Cortex of kidney (tissue), 1 donor: ENCODE measurements at places on chromosomes 2 and 18.

- no peak for DNase-seq
Measured at GRCh38 chr2:175999283-175999819, 2.7 kb downstream of the LNPK start.

GRCh38 chr2:176566961-176567360 is 297.7 kb downstream of the MTX2 start:
- DNase-seq = no peak

DNA sequence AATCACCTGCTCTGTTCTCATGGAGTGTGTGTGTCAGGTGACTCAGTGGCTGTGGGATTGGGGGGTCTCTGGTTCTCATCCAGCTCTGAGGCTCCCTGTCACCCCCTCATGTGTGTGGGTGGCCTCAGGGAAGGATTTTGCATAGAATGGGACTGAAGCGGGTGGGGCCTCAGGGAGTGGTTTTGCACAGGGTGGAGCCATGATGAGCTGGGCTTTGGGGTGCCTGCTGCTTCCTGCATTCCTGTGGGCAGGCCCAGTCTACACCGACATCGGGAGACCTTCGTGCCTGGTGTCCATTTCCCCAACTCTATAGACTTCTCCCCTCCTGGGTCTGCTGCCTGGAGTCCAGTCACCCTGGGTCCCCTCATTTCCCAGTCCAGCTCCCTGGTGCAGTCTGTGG is 59.7 kb downstream of the VAPA start:
- DNase-seq = no peak

DNA sequence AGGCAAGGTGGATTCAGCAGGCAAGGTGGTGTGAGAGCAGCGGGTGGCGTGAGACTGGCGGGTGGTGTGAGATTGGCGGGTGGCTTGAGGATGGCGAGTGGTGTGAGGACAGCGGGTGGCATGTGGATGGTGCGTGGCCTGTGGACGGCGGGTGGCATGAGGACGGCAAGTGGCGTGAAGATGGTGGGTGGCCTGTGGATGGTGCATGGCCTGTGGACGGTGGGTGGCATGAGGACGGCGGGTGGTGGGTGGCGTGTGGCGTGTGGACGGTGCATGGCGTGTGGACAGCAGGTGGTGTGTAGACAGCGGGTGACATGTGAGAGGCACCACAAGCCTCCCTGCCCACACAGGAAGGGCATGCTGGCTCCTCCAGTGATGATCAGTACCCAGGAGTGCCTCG is 186.9 kb upstream of the SALL3 start:
- DNase-seq = no peak

- no peak for DNase-seq
Measured at GRCh38 chr2:30310955-30311354, 79.6 kb downstream of the LBH start.

GRCh38 chr2:28557389-28558131 is 61.7 kb downstream of the PLB1 start:
- DNase-seq = no peak

DNA sequence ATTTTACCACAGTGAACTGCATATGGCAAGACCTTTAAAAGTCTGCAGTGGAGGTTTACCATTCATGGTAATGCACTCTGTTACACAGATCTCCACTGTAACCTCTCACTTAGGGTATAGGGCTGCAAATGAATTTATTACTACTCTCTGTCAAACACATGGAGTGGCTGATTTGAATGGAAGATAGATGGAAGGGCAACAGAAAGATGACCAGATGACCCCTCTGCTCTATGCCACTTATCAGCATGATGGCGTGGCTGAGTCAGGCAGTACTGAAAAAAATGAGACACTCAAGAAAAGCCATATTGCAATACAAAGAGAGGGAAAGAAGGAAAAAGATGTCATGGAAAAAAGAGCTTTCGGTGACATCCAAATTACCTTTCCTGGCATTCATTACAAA is 72.3 kb downstream of the ABCA12 start:
- DNase-seq = no peak

- DNase-seq = no peak
Measured at GRCh38 chr2:182446087-182446486, 19.3 kb upstream of the PDE1A start.

DNA sequence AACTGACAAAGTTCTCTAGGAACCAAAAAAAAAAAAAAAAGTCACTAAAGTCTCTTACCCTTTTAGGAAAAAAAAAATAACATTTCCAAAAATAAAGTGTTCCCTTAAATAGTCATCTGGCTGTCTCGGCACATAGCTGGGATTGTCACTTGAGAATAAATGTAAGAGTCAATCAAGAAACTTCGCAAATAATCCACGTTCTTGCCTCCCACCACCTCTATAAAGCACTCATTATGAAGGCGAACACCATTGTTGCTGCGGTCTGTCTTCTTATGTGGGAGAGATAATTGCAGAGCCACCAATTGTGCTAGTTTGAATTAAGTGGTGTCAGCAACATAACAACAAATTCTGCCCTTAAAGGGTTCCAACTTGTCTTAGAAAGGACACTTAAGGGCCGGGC is 163.7 kb downstream of the FBXO15 start:
- DNase-seq = no peak

- no peak for DNase-seq
Measured at GRCh38 chr2:67260343-67261277, 136.5 kb upstream of the ETAA1 start.

- DNase-seq = no peak
Measured at GRCh38 chr2:10196948-10197696, 74.6 kb downstream of the RRM2 start.

DNA sequence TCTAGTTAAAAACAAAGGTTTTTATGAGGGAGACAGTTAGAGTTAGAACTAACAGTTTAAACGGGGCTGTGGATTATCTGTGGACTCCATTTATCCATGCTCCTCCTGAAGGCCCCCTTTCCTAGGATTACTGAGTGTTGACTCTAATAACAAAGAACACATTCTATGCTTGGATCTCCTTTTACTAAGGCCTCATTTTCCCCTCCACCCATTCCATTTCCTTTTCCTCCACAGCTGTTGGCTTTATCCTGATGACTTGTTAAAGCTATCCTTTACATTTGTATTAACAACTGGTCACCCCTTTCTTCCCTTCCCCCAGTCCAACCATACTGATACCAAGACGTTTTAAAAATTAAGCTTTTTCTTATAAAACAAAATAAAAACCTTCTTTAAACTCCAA is 220.6 kb downstream of the SRBD1 start:
- DNase-seq = no peak

- DNase-seq = no peak
Measured at GRCh38 chr2:239846789-239847676, 178.1 kb downstream of the NDUFA10 start.

DNA sequence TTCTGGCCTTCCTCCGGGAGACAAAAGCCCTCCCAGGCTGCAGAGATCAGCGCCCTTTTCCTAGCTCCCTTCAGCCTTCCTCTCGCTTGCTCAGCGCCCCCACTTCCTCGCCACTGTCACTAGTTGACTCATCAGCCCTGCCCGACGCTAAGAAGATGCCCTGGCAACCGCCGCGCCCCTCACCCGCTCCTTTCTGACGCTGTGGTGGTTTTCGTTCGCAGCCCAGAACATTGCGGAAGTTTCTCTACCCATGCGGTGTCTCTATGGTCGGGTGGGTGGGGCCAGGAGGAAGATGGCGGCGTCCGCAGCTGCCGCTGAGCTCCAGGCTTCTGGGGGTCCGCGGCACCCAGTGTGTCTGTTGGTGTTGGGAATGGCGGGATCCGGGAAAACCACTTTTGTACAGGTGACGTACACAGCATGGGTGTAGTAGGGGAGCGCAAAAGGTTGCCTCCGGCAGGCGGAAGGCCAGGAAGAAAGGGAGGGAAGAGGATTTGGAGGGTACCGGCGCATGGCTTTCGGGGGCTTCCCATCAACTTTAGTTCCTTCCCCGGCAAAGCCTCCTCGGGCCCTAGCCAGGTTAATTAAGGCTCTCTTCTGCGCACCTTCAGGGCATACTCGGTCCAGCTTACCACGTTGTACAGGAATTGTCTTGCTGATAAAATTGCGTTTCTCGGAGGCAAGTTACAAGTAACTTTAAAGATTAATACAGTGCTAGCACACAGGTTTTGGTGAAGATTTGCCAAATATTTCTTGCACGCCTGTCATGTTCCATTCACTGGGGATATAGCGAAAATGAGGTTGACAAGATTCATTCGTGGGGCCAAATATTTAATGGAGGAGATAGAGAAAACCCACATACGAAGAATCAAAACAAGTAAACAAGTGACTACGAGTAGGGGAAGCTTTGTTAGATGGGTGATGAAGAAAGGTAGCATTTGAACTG is at the start of the genes CCDC121 and GPN1:
Gene CCDC121, minus strand, starts transcription at position 246 of the 943 bp plus-strand sequence. CDS start 1,213 bp downstream, outside the sequence.
Gene GPN1, plus strand, starts transcription at position 284 of the 943 bp plus-strand sequence. Its CDS starts 9 bp downstream, at position 293.
- DNase-seq = no peak

GRCh38 chr2:129882476-129882875 is 97.0 kb upstream of the RAB6C start:
- DNase-seq = no peak

- DNase-seq = no peak
Measured at GRCh38 chr2:127105656-127106456, 1.1 kb downstream of the BIN1 start.

GRCh38 chr2:206217743-206218142 is 56.7 kb upstream of the ZDBF2 start:
- no peak for DNase-seq

DNA sequence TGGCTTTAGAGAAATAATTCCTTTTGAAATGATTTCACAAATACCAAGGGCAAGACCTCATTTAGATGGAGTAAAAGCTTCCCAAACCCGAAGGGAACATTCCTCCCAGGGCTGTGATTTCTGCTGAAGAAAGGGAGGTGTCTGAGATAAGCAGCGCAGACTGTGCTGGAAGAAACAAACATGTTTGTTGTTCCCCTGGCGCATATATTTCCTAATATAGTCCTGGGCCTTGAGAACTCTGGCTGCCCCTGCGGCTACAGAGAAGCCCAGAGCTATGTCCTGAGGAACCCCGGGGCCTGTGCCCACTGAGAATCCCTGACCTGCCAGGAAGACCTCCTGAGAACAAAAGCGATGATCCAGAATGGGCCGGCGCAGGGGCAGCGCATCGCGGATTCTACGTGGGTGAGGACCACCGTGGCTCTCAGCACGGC is 372.6 kb upstream of the NT5C1B start:
- no peak for DNase-seq

- DNase-seq = no peak
Measured at GRCh38 chr2:144128130-144128746, 391.7 kb downstream of the ZEB2 start.

DNA sequence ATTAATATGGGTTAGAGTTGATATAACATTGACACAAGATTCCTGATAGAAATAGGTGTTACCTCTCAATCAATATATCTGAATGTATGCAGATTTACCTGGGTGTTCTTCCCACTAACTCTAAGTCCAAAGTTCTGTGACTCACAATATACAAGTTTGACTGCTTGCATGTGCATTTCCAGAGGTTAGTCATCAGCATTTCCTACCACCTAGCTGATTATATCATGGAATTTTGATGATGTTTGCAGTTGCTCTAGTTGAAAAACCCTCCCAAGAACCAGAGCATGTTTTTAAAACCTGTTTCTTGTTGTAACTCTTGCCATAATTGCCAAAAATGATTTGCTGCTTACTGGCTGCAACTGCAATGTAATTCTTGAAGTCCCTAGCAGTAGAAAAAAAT is 15.0 kb upstream of the DSG1 start:
- DNase-seq = no peak

DNA sequence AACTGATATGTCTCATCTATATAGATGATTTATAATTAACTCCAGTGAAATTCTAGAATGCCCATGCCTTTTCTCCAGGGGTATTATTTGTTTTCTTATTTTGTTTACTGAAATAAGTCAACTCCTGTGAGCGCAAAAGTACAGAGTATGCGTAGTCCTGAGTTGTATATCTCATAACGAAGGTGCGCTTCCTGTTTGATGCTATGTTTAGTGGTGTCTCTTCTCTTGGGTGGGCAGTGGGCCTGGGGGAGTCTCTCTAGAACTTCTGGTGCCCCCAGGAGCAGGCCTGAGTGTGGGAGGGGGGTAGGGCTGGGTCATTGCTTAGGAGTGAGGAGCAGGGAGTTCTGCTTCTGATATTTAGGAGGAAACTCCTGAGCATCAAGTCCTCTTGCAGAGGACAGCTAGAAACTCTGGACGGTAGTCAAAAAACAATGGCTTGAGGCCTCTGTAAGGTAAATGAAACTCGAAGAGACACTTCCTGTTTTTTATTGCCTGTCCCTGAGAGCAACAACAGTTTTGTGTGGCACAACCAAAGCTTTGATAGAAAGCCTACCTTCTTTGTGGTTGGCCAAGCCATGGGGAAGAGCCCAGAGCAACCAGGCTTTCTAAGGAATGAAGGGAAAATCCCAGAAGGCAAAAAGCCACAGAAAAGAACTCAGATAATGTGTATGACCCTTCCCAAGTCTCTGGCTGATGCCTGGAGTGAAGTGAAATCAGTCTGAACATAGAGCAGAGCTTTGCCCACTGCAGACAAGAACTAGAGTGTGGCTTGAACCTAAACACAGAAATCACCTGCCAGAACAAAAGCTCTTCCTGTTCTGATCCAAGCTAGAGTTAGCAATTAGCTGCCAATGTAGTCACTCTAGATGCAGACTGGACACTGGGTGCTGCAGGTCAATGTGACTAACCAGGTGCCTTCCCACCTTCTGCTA is 8.5 kb upstream of the SP140L start:
- no peak for DNase-seq

GRCh38 chr2:190380962-190381412 is 27.2 kb upstream of the MFSD6 start:
- DNase-seq = no peak

GRCh38 chr2:222304737-222305515 is 6.1 kb upstream of the PAX3 start:
- DNase-seq = no peak

GRCh38 chr2:239825705-239825979 is 199.5 kb downstream of the NDUFA10 start:
- no peak for DNase-seq

DNA sequence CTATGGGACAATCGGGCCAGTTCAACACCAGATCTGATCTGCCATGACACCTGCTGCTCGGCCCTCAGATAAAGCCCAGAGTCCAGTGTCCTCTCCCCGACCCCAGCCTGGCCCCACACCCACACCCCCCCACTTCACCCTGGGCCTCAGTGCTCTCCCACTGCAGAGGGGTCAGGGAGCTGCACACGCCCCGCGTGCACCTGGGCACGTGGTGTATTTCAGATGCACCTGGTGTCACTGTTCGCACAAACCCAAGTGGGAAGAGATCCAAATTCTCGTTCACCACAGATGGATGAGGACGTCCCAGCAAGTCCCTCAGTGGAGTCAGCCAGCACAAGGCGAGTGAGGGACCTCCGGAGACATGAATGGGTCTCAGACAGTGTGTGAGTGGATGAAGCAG is 161.3 kb downstream of the RTP5 start:
- no peak for DNase-seq

DNA sequence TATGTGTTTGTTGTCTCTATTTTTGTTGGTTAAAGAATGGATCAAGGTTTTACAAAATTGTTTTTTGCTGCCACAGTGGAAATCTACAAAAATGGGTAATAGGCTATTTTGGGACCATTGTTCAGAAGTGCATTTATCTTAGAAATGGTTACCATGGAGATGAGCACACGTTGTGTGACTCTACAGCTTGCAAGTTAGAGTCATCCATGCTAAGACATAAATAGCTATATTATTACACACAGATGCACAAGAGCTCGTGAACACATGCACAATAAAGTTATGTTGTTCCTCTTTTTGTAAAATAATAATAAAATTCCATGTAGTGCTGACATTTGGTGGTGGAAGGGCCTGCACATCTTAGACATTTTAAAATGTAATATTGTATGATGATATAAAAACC is 15.5 kb upstream of the DUSP19 start:
- DNase-seq = no peak
